Daoy (cell line): ENCODE measurements at places on chromosomes 16 and 17. TPM values are rescaled to one million over a fixed set of nuclear protein-coding genes. Genes with fewer than 3 reads are reported as not detected.

DYNLRB2 gene
- total RNA-seq, result not detected in 2 replicates

ITGA2B gene
- total RNA-seq, result 0.46 TPM in 1 of 2 replicates, not detected in the other

GRIN2C gene
- total RNA-seq, result not detected in 2 replicates

NPIPA2 gene
- total RNA-seq, result 0.24 TPM in 1 of 2 replicates, not detected in the other

ESRP2 gene
- under 0.01 TPM in 1 of 2 replicates, not detected in the other for total RNA-seq

PRM2 gene
- total RNA-seq, result not detected in 2 replicates

RPRML gene
- 0.27 and 0.29 TPM in 2 replicates for total RNA-seq

TMED6 gene
- total RNA-seq, result not detected in 2 replicates

DNA sequence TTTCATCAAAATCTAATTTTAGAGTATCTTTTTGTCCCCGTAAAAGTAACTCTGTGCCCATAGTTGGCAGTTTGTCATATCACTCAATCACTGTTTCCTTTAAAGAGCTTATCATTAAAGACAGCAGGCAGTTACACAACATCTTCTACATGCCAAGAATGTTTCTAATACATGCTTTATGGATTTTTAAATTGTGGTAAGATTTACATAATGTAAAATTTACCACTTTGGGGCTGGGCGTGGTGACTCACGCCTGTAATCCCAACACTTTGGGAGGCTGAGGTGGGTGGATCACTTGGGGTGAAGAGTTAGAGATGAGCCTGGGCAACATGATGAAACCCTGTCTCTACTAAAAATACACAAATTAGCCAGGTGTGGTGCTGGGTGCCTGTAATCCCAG, 687.2 kb downstream of the WWOX start:
- no peak for DNase-seq

DNA sequence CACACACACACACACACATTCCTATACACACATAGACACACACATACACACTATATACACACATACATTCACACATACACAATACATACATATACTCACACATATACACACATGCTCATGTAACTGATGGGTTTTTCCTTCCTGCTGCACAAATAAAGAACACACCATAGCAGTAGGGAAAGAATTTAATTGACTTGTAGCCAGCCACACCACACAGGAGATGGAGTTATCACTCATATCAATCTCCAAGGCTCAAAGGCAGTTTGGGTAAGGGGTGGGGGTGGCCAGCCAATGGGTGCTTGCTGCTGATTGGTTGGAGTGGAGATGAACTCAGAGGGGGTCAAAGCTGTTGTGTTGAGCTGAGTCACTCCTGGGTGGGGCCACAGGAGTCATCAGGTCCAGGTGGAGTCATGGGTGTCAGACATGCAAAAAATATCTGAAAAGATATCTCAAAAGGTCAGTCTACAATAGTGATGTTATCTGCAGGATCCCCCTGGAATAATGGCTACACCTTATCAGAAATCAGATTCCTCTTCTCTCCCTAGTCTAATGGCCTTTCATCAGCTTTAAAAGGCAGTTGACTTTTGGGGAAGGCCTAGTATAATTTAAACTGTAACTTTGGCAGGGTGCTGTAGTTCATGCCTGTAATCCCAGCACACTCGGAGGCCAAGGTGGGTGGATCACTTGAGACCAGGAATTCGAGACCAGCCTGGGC, 46.1 kb downstream of the WSB1 start:
- peak; percentile 82 for DNase-seq

- DNase-seq, result no peak
These were observed 15.5 kb downstream of the SNF8 start for GRCh38 chr17:48928876-48929811.

- no peak for DNase-seq
These were observed 41.2 kb upstream of the HLF start for GRCh38 chr17:55223524-55223923.

- DNase-seq, result no peak
These were observed 148.4 kb upstream of the FAM20A start for GRCh38 chr17:68749349-68750207.

DNA sequence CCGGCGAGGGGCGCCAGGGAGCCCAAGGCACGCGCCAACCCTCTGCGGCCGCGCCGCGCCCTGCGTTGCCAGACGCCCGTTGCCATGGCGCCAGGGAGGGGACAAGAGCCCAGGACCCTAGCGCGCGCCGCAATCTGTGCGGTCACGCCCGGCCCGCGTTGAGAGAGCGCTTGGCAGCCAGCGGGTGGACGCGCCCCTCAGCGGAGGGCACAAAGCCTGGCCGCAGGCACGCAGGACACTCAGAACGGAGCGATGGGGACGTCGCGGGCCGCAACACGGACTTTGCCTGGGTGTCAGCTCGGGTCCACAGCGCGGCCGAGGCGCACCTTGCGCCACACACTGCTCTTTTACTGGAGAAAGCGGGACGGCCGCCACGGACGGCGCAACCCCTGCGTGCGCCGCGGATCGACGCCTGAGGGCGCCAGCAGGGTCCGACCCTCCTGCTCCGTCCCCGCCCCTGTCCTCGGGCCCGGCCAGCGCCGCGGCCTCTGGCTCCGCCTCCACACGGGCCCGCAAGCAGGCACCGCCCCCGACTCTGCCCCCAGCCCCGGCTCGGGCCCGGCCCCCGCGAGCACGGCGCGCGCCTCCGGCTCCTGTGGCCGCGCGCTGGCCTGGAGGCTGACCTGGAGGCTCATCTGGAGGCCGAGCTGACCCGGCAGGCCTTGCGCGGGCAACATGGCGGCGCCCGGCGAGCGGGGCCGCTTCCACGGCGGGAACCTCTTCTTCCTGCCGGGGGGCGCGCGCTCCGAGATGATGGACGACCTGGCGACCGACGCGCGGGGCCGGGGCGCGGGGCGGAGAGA, at the start of gene GFER:
GFER (plus strand) TSS at position 650 of the 803 bp plus-strand sequence; CDS start at position 676, 26 bp downstream.
- DNase-seq, result peak; percentile 94

- DNase-seq, result no peak
These were observed 27.0 kb downstream of the ATP6V0A1 start for GRCh38 chr17:42485680-42486079.
